ENCODE measurements at places on chromosomes 1 and 21.

GRCh38 chr1:25461849-25462248 lies 31.2 kb downstream of the MACO1 start:
- DNase-seq, result no peak

DNA sequence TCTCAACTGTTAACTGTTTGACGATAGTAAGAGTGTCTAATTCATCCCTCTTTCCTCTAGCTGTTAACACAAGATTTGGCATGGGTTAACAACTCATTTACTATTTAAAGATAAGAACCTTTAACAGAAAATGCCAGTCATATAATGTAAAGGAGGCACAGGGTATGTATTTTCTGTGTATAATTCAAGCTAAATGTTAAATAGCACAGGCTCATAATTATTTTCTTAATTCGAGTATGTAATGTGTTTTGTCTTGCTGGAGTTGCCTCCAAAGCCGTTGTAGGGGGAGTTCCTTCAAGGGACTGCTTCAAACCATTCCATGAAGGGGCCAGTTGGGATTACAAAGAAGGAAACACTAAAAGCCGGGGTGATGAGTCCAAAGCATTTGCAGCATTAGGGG lies 111.5 kb downstream of the NCAM2 start:
- DNase-seq, result no peak

DNA sequence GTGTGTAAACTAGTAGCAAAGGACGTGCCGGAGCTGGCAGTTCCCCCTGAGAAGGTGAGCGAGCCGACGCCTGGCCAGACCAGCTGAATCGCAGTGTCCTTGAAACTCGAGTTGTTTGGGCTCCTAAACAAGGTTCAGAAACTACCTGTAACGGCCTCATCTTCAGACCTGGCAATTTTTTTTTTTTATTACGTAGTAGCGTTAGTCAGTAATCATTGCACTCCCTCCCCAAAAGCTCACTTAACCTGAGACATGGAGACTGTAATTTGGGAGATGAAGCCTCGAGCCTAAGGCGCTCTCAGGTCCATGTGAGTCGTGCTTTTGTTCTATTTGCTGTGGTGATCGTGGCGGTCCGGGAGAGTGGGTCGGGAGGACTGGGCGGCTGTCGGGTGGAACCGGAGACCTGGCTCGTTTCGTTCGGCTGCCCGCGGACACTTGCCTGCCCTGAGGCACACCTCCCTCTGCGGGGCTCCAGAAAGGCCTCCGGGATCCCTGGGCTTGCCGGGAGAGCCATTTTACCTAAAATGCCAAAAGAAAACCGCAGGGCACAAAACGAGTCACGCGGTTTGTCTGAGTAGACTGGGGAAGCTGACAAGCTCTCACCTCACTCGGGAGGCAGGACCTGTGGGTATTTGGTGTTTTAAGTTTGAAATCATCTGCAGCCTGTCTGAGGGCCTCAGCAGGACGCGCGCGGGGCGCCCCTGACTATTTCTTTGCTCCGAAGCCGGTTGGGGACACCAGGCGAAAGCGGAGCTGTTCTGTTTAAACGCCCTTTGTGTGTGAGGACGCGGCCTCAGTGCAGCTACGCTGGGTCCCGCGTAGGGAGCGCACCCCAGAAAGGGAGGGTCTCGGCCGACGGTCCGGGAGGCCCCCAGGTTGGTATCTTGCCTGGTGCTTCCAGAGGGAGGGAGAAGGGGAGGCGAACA lies 722 bp downstream of the LHX8 start:
- DNase-seq, result no peak

DNA sequence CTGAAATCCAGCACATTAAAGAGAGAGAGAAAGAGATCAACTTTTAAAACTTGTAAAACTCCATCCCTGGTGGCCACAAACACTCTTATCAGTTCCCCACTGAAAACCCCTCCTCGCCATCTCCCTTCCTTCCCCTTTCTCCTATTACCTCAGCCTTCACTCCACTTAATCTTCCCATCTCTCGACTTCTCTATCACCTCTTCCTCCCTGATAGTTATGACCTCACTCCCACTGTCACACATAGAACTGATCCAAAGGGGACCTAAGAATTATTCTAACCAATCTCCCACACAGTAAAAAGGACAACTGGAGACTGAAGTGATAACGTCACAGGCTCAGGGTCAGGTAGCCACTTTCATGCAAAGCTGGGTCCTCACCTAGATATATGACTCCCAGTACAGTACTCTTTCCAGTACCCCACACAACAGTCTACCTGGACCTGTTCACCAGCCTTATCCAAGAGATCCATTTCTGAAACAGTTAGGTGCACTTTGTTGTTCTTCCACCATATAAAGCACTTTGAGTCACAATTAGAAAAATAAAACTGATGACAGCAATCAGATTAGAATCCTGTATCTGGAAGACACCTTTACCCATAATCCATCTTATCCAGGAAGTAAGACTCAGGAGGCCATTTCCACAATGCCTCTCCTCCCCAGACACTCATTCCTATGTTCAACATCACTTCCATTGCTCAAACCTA lies 324.8 kb downstream of the SMYD3 start:
- no peak for DNase-seq

DNA sequence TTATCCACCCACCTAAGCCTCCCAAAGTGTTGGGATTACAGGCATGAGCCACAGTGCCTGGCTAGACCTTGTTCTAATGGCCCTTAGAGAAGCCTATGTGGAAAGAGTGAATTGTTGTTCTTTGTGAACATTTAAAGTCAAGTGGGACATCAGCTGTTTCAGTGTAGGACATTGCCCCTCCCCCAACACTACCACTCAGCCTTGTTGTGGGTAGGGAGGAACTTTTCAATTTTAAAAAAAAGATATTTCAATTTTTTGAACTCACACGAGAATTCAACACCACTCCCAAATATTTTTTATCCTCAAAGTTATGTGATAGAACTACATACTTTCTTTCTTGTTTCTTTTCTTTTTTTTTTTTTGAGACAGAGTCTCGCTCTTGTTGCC lies 36.7 kb upstream of the TMEM222 start:
- no peak for DNase-seq

DNA sequence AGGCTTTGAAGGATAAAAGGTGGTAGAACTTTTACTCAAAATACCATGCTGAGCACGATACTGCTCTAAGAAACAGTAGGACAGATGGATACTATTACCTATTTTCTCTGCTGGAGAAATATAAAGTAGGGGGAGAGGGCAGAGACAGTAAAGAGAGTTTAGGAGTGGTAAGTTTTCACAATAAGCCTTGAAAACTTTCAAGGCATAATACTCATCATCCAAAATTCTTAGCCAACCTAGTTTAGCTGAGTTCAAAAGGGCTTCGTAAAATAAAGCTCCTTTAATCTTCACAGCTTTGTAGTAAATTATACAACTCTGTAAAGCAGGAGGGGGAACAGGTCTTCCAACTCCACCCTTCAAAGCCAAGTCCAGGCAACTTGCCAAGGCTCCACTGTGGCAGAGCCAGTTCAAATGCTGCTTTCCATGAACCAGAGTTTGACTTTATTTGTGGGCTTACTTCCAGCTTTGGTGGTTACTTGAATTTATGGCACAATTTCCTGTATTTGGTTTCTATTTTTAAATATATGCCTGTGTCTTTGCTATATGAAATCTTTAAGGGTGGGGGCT lies 15.5 kb downstream of the TEX38 start:
- no peak for DNase-seq

GRCh38 chr1:105492921-105493320 lies 1563.6 kb upstream of the PRMT6 start:
- no peak for DNase-seq

GRCh38 chr1:241627453-241628259 lies 12.5 kb downstream of the CHML start:
- peak; percentile 12 for DNase-seq

DNA sequence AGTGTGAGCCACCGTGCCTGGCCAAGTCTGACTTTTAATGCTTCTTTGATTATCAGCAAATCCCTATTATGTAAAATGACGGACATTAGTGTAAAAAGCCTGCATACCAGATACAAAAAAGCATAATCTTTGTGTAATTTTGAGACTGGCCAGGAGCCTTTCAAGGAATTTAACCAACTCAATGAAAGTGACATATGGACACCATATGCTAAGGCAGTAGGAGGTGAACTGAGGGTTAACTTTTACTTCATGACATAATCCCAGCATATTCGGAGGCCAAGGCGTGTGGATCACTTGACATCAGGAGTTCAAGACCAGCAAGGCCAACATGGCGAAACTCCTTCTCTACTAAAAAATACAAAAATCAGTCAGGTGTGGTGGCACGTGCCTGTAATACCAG lies 94.6 kb downstream of the EIF4G3 start:
- no peak for DNase-seq

DNA sequence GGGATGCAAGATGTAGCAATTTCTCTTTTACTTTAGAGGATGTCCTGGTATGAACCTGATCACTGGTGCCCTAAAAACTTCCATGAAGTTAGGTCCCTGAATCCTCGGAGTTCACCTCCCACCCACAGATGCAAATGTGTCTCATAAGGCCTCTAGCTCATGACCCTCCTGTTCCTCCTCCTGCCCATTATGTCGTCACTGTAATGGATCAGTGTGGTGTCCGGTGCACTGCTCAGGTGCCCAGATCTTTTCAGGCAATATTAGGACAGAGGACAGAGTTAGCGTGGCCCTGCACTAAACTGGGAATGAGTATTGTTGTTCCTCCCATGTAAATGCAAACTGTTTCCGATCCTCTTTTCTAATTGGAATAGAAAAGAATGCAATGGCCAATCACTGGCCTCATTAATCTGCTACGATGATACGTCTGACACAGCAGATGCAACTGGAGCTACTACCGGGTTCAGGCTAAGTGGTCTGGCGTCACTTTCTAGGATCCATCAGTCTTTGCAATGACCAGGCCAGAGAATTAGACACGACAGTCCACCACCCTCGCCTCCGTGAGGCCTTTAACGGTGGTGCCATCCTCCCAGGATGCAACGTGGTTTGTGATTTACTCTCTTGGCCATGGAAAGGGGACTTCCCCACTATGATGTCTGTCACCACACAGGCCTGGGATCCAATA lies 3.4 kb upstream of the COL6A2 start:
- no peak for DNase-seq
